ENCODE measurements at places on chromosomes 2 and 18.
A peak's percentile ranks its signal among the peaks of the same experiment; 100 is the strongest.

DNA sequence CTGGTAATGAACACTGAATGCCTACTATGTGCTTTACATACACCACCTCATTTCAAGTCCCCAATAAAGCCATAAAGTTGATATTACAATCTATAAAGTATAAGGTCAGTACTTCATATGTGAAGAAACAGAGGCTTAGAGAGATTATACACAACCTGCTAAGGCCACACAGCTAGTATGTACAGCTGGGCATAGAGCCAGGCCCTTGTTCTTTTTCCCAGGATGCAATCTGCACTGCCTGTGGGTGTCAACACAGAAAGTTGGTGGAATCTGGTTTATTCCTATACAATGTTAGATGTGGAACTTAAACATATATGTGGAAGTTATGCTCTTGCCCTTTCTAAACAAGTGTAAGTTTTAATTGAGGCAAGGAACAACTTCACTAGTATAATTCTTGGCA, 32.8 kb downstream of the INSIG2 start:
- no peak for DNase-seq

DNA sequence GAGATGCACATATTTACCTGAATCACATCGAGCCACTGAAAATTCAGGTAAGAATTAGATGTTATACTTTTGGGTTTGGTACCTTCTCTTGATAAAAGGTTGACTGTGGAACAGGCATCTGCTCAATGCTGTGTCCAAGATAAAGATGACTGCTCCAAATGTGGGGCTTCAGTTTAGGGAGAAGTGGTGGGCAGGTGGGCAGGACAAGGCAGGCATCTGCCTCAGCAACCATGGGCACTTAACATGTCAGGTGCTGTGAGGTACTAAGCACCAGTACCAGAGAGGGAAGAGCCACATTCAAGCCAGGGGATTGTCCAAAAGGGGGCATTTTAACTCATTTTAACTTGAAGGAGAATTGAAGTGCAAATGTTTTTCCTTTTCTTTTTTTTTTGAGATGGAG, 14.0 kb downstream of the TYMS start:
- no peak for DNase-seq

- no peak for DNase-seq
Measured at GRCh38 chr2:148557844-148558436, 86.6 kb upstream of the EPC2 start.

- no peak for DNase-seq
Measured at GRCh38 chr2:112692495-112692911, 28.3 kb upstream of the NT5DC4 start.

GRCh38 chr18:21991886-21992285, 177.5 kb upstream of the GATA6 start:
- DNase-seq, result no peak

DNA sequence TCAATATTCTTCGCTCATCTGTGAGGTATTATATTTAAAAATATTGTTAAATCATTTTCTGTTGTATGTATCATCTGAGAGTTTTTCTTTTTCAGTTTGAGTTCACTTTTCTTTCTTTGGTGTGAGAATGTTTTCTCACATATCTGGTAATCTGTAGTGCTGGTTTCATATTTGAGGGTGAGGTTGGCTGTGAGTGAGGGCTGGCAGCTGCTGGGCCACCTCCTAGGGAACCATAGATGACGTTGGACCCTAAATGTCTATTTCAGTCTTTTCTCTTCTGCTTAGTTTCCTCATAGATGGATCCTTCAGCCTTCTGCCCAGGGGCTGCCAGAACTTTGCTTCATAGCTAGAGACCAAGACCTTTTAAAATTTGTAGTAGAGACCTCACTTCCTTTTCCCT, 33.5 kb downstream of the MGAT5 start:
- no peak for DNase-seq

- DNase-seq, result no peak
Measured at GRCh38 chr2:117801826-117802225, 12.7 kb upstream of the DDX18 start.

GRCh38 chr2:110768591-110768990, 36.2 kb downstream of the ACOXL start:
- DNase-seq, result peak; percentile 48

DNA sequence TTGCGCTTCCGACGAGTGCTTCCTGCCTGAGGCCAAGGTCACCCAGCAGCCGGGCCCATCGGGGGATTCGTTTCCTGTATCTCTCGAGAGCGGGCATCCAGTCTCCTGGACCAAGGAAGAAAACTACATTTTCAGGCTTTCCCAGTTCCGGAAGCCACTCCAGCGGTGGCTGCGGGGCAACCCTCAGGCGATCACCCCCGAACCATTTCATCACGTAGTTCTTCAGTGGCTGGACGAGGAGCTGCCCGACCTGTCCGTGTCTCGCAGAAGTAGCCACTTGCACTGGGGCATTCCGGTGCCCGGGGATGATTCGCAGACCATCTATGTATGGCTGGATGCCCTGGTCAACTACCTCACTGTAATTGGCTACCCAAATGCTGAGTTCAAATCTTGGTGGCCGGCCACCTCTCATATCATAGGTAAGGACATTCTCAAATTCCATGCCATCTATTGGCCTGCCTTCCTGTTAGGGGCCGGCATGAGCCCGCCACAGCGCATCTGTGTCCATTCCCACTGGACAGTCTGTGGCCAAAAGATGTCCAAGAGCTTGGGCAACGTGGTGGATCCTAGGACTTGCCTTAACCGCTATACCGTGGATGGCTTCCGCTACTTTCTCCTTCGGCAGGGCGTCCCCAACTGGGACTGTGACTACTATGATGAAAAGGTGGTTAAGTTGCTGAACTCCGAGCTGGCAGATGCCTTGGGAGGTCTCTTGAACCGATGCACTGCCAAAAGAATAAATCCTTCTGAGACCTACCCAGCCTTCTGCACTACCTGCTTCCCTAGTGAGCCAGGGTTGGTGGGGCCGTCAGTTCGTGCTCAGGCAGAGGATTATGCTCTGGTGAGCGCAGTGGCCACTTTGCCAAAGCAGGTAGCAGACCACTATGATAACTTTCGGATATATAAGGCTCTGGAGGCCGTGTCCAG, 1.0 kb downstream of the MARS2 start:
- no peak for DNase-seq

GRCh38 chr2:147242445-147242844, 602.4 kb upstream of the ACVR2A start:
- DNase-seq, result no peak

DNA sequence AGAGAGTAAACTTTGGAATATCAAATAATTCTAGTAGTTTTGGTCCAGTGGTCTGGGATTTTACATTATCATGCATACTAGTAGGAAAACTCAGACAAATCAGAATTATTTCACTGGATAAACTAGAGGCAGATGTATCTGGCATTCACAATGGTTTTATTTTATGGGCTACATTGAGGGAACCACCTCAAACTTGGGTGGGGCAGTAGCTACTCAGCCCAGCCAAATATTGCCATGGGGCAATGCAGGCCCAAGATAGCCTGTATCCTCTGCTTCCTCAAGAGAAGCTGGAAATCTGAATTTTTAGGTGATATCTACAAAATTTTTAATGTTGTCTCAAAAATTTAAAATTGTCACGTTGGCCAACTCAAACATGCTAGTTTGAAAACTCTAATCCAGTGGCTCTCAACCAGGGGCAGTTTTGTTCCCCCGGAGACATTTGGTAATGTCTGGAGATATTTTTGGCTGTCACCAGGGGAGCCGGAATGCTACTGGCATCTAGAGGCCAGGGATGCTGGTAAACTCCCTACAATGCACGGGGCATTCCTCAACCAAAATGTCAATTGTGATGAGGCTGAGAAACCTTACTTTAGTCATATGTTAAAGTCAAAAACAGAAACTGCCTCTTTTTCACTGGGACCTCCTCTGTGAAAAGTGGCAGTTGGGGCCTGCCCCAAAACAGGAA, 172.8 kb upstream of the SPRED2 start:
- no peak for DNase-seq

DNA sequence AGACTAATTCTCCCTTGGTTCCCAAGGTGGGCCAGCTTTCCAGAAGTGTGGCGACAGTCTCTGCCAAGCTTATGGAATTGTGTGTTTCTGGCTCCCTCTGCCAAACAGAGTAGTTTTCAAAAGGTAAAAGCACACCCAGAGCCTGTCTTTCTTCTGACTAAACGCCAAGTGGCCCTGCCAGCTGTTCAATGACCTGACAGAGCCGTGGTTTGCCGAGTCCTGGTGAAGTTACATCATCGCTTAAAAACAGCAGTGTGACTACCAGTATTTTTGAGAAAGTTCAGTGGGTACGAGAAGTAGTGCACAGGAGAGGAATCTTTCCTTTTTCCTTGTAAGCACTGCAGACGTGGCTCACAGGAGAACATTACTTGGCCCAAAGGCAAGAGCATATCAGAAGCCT, 1.9 kb downstream of the PER2 start:
- no peak for DNase-seq

DNA sequence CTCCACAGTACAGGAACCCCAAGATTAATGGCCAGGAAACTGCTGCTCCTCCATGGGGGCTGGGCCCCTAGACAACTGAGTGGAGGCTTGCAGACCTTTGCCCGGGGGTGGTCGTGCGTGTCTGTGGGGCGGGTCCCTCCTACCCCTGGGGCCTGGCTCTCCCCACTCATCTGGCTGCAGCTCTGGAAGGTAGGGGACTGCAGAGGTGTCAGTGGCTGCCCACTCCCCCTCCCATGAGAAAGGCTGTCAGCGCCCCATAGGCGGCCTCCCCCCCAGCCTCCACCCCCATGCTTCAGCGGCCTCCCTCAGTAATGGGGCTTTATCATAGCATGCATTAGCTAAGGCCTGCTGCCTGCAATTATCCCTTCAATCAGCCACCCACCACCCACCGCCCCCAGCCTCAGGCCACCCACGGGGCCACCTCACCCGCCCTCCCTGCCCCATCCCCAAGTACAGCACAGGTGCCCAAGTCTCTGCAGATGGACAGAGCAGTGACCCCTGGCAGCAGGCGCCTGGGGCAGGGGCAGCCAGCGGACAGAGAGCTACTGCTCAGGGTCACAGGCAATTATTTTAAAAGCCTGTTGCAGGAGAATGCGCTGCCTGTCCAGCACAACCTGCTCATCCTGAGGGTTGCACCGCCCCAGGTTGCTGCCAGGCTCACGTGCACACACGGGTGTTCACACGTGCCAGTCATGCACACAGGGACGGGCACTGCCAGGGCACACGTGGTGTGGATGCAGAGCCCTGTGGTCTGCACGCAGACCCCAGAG, 9.1 kb upstream of the ECEL1 start:
- no peak for DNase-seq

DNA sequence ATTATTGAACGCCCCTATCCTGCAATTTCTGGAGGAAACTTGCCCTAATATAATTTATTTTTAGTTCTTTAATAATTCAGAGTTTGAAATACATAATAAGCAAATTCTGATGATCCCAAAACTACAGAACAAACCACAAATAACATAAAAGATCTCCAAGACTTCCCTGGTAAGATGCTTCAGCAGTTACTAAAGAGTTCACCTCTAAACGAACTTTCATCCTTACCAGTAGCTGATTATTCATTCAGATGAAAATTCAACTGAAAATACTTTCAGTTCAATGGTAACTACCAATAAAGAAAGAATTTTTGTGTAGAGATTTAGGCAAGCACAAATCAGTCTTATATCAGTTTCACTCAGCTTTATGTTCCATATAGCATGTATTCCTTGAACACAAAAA, 130.1 kb upstream of the MAPRE2 start:
- DNase-seq, result no peak

DNA sequence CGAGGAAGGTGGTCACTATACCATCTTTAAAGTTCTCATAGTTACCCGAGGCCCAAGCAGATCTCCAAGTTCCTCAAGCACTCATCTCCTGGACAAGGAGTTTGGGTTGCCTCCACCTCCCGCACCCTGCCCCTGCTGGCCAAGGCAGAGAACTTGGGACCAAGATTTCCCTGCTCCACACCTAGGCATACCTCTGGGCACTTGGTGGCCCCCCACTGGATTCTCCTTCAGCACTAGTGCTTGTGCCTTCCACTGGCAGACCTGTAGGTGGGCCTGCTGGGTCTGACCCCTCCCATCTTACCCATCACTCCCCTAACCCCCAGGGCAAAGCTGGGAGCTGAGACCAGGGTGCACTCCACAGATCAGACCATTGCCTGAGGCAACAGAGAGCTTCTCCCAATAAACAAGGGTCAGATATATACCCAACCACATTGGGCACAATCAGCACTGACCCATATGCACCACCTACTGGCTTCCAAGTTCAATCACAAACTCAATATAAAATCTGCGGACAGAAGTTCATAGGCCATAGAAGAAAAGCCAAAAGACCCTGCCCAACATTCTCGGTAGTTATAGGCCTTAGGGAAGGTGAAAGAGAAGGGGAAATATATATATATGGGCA, 244.2 kb downstream of the EXOC6B start:
- DNase-seq, result no peak

GRCh38 chr2:43484323-43484930, 111.4 kb downstream of the THADA start:
- DNase-seq, result no peak

- no peak for DNase-seq
Measured at GRCh38 chr2:136255127-136255526, 137.2 kb upstream of the CXCR4 start.

DNA sequence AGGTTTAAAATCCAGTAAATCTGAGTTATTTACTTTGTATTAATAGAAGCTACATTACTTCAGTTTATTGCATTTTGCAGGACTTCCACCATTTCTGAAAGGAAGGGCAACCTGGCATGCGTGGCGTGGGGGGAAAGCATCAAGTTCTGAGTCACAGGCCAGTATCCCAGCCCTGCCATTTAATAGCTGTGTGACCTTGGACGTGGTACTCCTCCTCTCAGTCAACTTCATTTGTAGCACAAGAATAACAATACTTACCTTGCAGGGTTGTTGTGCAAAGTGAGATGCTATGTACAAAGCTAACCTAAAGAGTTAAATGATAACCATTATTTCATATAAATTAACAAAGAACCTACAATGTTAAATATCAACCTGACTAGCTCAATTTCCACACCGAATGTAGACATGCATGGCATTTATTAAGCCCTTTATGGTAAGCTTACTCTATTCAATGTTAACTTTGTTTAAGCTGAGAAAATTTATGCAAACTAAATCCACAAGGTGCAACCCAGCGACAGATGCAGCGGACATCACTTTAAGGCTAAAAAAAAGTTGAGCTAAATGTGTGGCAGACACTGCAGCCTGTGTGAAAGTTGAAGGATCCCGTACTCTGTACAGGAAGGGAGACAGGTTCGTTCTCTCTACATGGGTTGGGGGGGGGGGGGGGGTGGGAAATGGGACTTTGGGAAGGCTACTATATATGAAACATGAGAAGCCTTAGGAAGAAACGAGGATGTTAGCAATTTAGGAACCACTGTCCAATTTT, 17.2 kb upstream of the STPG4 start:
- DNase-seq, result no peak
